ENCODE measurements at places on chromosomes 6 and 20.

- no peak for DNase-seq
Measured at GRCh38 chr6:16691324-16691723, 69.9 kb downstream of the ATXN1 start.

GRCh38 chr20:61458146-61458746 lies 206.2 kb downstream of the CDH4 start:
- no peak for DNase-seq

- no peak for DNase-seq
Measured at GRCh38 chr6:99980741-99981140, 13.3 kb downstream of the MCHR2 start.

- DNase-seq = no peak
Measured at GRCh38 chr6:25341923-25342619, 62.9 kb downstream of the CARMIL1 start.

GRCh38 chr20:20462185-20462584 lies 94.3 kb downstream of the INSM1 start:
- no peak for DNase-seq

GRCh38 chr6:23448281-23448680 lies 677.7 kb upstream of the NRSN1 start:
- DNase-seq = no peak

- DNase-seq = no peak
Measured at GRCh38 chr6:109165392-109165974, 70.2 kb downstream of the CEP57L1 start.

Data from stimulated activated CD4-positive, alpha-beta T cell treated with anti-CD3 and anti-CD28 coated beads, TNF-alpha, amount 100 ng/mL, for 1 hour (primary cell).